ENCODE measurements at places on chromosomes 6 and 20.
A peak's percentile ranks its signal among the peaks of the same experiment; 100 is the strongest.

GRCh38 chr20:24747010-24747712 lies 201.9 kb upstream of the CST7 start:
- DNase-seq, result no peak
- no peaks in the 10 kb centered on the region for H3K4me1 ChIP-seq
- no peaks in the 10 kb centered on the region for H3K36me3 ChIP-seq
- no peak overlapping the region for H3K27ac ChIP-seq
- H3K4me3 ChIP-seq, result no peak overlapping the region

DNA sequence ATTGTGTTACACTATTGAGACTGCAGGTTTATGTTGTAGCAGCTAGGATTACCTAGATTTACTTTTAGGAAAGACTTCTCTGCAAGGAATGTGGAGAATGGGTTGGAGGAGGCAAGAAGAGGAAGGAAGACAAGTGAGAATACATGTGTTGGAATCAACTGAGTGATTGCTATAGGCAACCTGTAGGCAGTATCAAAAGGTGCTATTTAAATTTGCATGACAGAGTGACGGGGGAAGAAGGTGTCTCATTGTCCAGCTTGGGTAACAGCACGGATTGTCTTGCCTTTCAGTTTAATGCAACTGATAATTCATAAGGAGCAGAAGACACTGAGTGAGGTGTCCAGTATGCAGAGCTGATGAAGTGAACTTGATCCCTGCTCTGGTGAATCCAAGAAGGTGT lies 19.4 kb downstream of the SERPINB9 start:
- no peaks in the 10 kb centered on the region for H3K27me3 ChIP-seq
- H3K4me1 ChIP-seq, result no peaks in the 10 kb centered on the region
- H3K4me3 ChIP-seq, result no peak overlapping the region
- no peaks in the 10 kb centered on the region for H3K36me3 ChIP-seq
- no peak overlapping the region for H3K27ac ChIP-seq

- no peak overlapping the region for H3K27ac ChIP-seq
- H3K4me1 ChIP-seq, result no peaks in the 10 kb centered on the region
- no peaks in the 10 kb centered on the region for H3K36me3 ChIP-seq
- DNase-seq, result no peak
- no peaks in the 10 kb centered on the region for H3K27me3 ChIP-seq
Measured at GRCh38 chr6:53566755-53567154, 21.9 kb upstream of the GCLC start.

- no peaks in the 10 kb centered on the region for H3K36me3 ChIP-seq
- no peak overlapping the region for H3K27ac ChIP-seq
- no peaks in the 10 kb centered on the region for H3K4me1 ChIP-seq
- no peaks in the 10 kb centered on the region for H3K27me3 ChIP-seq
- no peak for DNase-seq
Measured at GRCh38 chr20:32289661-32290431, 12.4 kb downstream of the KIF3B start.

GRCh38 chr6:111808493-111808892 lies 64.8 kb downstream of the FYN start:
- no peaks in the 10 kb centered on the region for H3K36me3 ChIP-seq
- H3K4me1 ChIP-seq, result no peaks in the 10 kb centered on the region
- no peak for DNase-seq
- H3K27me3 ChIP-seq, result no peaks in the 10 kb centered on the region

GRCh38 chr6:11462742-11463397 lies 74.7 kb upstream of the TMEM170B start:
- no peaks in the 10 kb centered on the region for H3K4me1 ChIP-seq
- H3K27ac ChIP-seq, result no peak overlapping the region
- H3K36me3 ChIP-seq, result no peaks in the 10 kb centered on the region

- no peaks in the 10 kb centered on the region for H3K36me3 ChIP-seq
- H3K27ac ChIP-seq, result no peak overlapping the region
- H3K27me3 ChIP-seq, result no peaks in the 10 kb centered on the region
- H3K4me3 ChIP-seq, result no peak overlapping the region
- DNase-seq, result no peak
- H3K4me1 ChIP-seq, result no peaks in the 10 kb centered on the region
Measured at GRCh38 chr20:24051160-24051559, 62.6 kb upstream of the GGTLC1 start.

GRCh38 chr20:49420292-49420691 lies 62.2 kb downstream of the KCNB1 start:
- no peaks in the 10 kb centered on the region for H3K4me1 ChIP-seq
- DNase-seq, result no peak
- no peaks in the 10 kb centered on the region for H3K36me3 ChIP-seq
- peak overlapping the region; percentile 76 for H3K27ac ChIP-seq
- no peaks in the 10 kb centered on the region for H3K27me3 ChIP-seq

GRCh38 chr6:111724505-111724904 lies 118.8 kb upstream of the TRAF3IP2 start:
- no peak overlapping the region for H3K4me3 ChIP-seq
- no peaks in the 10 kb centered on the region for H3K36me3 ChIP-seq
- H3K27ac ChIP-seq, result no peak overlapping the region
- H3K27me3 ChIP-seq, result no peaks in the 10 kb centered on the region

- DNase-seq, result no peak
- no peaks in the 10 kb centered on the region for H3K36me3 ChIP-seq
- no peak overlapping the region for H3K27ac ChIP-seq
- no peaks in the 10 kb centered on the region for H3K27me3 ChIP-seq
- no peaks in the 10 kb centered on the region for H3K4me1 ChIP-seq
Measured at GRCh38 chr20:43941476-43942200, 27.0 kb downstream of the TOX2 start.

- H3K36me3 ChIP-seq, result no peaks in the 10 kb centered on the region
- H3K27ac ChIP-seq, result peak overlapping the region; percentile 29
- no peak overlapping the region for H3K4me3 ChIP-seq
- DNase-seq, result no peak
- peaks cover 18% of the 10 kb centered on the region for H3K4me1 ChIP-seq
Measured at GRCh38 chr20:57996465-57996864, 232.0 kb downstream of the ANKRD60 start.

GRCh38 chr6:119676961-119677360 lies 327.4 kb upstream of the MAN1A1 start:
- no peak overlapping the region for H3K27ac ChIP-seq
- no peak overlapping the region for H3K4me3 ChIP-seq
- DNase-seq, result no peak
- no peaks in the 10 kb centered on the region for H3K4me1 ChIP-seq
- H3K36me3 ChIP-seq, result no peaks in the 10 kb centered on the region
- H3K27me3 ChIP-seq, result no peaks in the 10 kb centered on the region

DNA sequence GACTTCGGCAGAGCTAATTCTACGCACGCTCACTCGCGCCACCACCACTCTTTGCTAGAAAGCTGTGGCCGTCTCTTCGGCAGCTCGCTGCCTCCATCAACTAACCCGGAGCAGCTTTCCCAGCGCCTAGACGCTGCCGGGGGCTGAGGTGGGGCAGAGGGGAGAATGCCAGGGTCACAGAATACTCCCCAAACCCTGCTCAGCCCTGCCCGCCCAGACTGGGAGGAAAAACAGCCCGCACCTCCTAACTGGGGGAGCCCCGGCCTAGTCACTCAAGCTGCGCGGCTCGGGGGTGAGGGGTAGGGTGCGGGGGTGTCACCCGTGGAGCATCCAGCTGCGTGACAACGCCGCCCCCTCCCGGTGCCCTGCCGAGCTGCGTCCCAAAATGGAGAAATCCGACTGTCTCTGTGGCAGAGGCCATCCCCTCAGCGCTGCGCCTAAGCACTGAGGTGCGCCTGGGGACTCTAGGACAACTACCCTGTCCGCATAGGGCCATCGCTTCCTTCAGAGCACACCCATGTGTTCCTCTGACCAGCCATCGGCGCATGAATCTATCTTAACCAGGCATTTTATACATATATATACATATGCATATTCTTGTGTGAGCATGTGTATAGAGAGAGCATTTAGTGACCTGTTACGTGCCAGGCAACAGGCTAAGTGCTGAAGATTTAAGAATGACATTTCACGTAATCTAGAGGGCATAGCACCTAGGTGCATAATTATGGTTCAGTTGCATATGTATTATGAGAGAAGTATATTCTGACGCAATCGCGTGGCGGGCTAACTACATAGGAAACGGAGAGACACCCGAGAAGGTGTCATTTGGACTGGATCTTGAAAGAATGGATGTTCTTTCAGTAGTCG lies 1.5 kb upstream of the TENT5A start:
- H3K27me3 ChIP-seq, result no peaks in the 10 kb centered on the region
- DNase-seq, result peak; percentile 87
- H3K4me3 ChIP-seq, result peak overlapping the region; percentile 92
- H3K4me1 ChIP-seq, result no peaks in the 10 kb centered on the region

- no peak overlapping the region for H3K27ac ChIP-seq
- DNase-seq, result no peak
- no peaks in the 10 kb centered on the region for H3K4me1 ChIP-seq
- no peaks in the 10 kb centered on the region for H3K36me3 ChIP-seq
- peaks cover 7% of the 10 kb centered on the region for H3K27me3 ChIP-seq
Measured at GRCh38 chr20:62485701-62486089, 9.9 kb upstream of the GATA5 start.

DNA sequence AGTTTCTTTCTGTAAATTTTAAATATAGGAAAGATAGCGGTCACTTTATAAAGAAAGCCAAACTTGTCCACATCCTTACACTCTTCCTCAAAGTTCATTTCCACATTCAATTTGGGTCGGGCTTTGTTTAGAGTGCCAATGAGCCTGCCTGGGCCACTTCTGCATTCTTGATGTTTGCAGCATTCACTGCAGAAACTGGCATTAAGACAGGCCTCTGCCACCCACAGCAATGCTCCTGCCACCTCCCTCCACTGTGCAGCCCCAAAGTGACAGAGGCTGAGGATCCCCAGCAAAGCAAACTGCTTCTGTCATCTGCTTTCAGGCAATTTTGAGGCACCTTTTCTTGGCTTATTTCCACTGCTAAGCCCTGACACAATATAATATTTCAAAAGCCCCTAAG lies 61.2 kb downstream of the TNFAIP3 start:
- peaks cover 4% of the 10 kb centered on the region for H3K4me1 ChIP-seq
- H3K36me3 ChIP-seq, result no peaks in the 10 kb centered on the region
- no peak for DNase-seq
- H3K4me3 ChIP-seq, result no peak overlapping the region

DNA sequence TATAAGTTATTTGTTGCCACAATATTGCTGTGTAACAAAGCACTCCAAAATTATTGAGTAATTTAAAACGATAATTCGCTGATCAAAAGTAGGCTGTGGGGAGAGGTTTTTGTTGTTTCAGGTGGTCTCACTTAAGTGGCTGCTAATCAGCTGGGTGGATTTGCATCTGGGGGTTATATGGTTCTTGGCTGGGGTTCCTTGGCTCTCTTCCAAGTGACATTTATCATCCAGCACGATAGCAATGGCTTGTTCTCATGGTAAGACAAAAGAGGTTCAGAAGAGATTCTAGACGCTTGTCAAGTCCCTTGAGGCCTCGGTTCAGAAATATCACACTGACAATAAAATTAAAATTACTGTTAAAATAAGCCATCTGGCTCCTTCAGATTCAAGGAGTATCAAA lies 1648.8 kb downstream of the GRIK2 start:
- no peaks in the 10 kb centered on the region for H3K36me3 ChIP-seq
- no peaks in the 10 kb centered on the region for H3K4me1 ChIP-seq
- DNase-seq, result no peak
- no peak overlapping the region for H3K27ac ChIP-seq

GRCh38 chr6:36246506-36247268 lies 23.2 kb upstream of the PNPLA1 start:
- DNase-seq, result no peak
- no peaks in the 10 kb centered on the region for H3K4me1 ChIP-seq

- DNase-seq, result no peak
- no peaks in the 10 kb centered on the region for H3K36me3 ChIP-seq
- no peaks in the 10 kb centered on the region for H3K27me3 ChIP-seq
- no peaks in the 10 kb centered on the region for H3K4me1 ChIP-seq
- H3K4me3 ChIP-seq, result no peak overlapping the region
Measured at GRCh38 chr6:169009628-169010027, 244.0 kb downstream of the THBS2 start.

DNA sequence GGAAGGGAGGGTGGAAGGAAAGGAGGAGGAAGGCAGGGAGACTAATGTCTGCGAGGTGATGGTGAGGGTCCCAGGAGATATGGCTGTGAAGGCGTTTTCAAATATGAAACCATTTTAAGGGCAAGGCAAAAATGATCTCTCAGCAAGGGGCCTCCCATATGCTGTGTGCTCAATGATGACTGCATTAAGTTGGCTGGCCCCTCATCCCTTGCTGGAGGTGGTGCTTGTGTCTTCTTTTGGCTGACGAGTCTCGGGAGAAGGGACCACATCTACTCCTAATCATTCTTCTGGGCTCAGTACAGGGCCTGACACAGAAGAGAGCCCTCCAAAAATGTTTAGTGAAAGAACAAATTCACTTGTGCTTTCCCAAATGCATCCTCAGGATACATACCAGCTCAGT lies 23.0 kb upstream of the MRPS18A start:
- DNase-seq, result no peak
- no peak overlapping the region for H3K27ac ChIP-seq
- H3K27me3 ChIP-seq, result no peaks in the 10 kb centered on the region
- H3K4me1 ChIP-seq, result peaks cover 3% of the 10 kb centered on the region
- no peaks in the 10 kb centered on the region for H3K36me3 ChIP-seq

DNA sequence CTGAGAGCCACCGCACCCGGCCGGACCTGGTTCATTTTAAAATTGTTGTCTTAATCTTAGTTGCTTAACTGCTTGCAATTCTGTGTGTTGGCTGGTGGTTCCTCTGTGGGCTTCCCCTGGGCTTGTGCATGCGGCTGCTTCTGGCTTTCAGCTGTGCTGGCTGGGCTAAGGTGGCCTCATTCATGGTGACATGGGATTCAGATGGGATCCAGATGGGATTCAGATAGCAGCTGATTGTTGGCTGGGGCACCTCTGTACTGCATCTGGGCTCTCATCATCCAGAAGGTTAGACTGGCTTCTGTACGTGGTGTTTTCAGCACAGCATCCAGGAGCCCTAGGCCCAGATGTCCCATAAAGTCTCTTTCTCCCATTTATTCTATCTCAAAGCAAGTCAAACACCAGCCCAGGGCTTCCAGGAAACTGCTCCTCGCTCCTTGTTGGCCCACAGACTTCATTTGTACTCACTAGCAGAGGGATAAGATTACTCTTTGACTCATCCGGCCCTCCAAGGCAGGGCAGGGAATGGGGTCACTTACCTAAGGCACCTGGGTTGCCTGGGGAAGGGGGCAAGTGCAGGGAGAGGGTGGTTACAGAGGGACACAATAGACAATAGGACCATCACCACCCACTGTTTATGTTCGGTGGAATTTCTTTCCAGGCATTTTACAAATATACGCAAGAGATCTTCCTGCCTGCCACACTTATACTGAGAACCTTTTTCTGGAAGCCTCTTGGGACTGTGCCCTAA lies 10.2 kb upstream of the PEDS1 start:
- H3K4me3 ChIP-seq, result no peak overlapping the region
- H3K36me3 ChIP-seq, result no peaks in the 10 kb centered on the region
- peak overlapping the region; percentile 82 for H3K27ac ChIP-seq
- peaks cover 2% of the 10 kb centered on the region for H3K4me1 ChIP-seq

Data from breast epithelium (tissue), 4 donors.